NAMALWA (cell line): ENCODE measurements at places on chromosomes 3 and 15.

GRCh38 chr3:58084166-58084565, 75.9 kb downstream of the FLNB start:
- DNase-seq, result no peak

DNA sequence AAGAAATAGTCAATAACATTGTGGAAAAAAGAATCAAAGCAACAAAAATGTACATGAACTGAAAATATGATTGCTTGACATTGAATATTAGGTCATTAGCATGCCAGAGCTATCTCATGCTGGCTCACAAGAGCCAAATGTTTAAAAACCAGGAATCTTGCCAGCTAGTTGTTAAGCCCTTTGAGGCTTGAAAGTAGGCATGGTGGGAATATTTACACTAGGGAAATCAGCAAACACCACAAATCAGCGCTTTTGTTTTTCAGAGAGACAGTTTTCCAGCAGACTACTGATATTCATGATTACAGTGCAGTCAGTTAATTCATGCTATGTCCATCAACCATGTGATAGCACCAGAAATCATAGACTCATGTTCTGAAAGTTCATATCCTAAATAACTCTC, 144.8 kb downstream of the ARPP21 start:
- no peak for DNase-seq

- no peak for DNase-seq
These were observed 33.3 kb upstream of the SPESP1 start for GRCh38 chr15:68897016-68897415.

DNA sequence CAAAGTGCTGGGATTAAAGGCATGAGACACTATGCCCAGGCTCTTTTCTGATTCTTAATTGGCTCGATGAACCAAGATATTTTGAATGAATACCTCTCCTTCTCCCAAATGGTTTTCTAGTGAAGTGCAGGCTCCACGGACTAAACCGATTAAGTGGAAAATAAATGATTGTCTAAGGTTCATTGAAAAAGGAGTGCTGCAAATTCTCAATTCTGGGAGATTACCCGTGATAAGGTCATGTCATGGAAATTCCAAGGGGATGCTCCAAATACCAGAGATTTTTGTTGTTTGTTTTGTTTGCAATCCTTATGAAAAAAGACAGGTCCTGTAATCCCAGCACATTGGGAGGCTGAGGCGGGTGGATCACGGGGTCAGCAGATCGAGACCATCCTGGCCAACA, 406.9 kb upstream of the TBL1XR1 start:
- no peak for DNase-seq

- no peak for DNase-seq
These were observed 125.7 kb downstream of the STAG1 start for GRCh38 chr3:136626493-136626892.

- no peak for DNase-seq
These were observed 130.0 kb downstream of the PLCL2 start for GRCh38 chr3:17014709-17015108.

DNA sequence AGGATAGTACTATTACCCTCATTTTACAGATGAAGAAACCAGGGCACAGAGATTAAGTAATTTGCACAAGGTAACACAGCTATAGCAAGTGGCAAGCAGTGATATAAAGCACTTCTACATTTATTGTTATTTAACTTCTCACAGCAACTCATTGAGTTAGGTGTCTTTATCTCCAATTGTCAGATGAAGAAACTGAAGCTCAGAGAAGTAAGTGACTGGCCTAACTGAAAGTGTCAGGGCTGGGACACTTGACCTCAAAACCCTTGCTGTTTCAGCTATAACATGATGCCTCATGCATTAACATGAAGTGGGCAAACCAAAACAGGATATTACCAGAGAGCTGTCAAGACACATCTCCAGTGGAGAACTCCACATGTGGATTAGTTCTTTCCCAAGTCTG, 65.8 kb upstream of the LEKR1 start:
- DNase-seq, result no peak

GRCh38 chr3:47611576-47611975, 32.9 kb upstream of the CSPG5 start:
- no peak for DNase-seq

- DNase-seq, result no peak
These were observed 13.7 kb upstream of the ISLR start for GRCh38 chr15:74159773-74160172.

DNA sequence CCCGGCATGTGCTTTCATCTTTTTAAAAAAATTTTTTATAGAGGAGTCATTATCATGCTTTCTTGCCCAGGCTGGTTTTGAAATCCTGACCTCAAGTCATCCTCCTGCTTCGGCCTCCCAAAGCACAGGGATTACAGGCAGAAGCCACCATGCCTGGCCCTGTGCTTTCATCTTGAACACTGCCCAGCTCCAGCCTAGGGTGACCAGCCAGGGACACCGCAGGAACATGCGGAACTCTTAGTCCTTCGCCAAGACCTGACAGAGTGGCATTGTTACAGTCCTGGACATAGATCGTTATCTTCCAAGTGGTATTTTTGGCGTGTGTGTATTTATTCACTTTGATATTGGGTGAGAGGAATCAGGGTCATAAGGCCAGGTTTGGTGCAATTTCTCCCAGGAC, 7.9 kb upstream of the FURIN start:
- no peak for DNase-seq

DNA sequence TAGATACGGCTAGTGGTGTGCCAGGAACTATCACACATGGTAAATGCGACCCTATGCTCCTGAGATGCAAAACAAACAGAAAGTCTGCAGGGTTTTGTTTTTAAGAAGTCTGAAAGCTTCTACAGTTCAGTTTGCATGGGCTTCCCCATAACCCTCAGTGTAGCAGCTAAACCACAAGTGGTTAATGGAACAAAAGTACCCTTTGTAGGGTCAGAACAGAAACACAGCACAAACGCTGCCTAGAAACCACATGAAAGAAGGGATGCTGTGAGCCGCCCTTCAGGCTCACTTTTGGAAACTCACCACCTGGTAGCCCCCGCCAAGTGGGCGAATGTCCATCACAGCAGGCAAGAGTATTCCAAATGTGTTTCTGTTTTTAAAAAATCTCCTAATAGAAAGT, 46.2 kb downstream of the CTDSPL start:
- DNase-seq, result no peak

GRCh38 chr15:27623149-27623548, 476.0 kb downstream of the OCA2 start:
- DNase-seq, result no peak

DNA sequence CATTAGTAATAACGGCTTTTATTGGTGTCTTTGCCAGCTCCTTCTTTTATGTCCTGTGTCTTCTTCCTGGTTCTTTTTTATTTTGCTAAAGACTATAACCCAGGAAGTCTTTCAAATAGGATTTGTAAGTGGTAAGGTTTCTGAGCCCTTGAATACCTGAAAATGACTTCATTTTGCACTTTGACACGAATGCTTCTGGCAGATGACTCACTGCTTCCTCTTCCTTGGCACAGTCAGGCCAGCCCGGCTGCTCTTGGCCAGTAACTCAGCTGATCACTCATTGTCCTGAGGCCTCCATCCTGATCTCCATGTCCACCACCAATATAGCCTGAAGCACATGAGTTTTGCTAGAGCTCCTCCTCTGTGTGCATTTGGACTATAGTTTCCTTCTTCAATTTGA, 48.7 kb upstream of the NR2E3 start:
- DNase-seq, result no peak

DNA sequence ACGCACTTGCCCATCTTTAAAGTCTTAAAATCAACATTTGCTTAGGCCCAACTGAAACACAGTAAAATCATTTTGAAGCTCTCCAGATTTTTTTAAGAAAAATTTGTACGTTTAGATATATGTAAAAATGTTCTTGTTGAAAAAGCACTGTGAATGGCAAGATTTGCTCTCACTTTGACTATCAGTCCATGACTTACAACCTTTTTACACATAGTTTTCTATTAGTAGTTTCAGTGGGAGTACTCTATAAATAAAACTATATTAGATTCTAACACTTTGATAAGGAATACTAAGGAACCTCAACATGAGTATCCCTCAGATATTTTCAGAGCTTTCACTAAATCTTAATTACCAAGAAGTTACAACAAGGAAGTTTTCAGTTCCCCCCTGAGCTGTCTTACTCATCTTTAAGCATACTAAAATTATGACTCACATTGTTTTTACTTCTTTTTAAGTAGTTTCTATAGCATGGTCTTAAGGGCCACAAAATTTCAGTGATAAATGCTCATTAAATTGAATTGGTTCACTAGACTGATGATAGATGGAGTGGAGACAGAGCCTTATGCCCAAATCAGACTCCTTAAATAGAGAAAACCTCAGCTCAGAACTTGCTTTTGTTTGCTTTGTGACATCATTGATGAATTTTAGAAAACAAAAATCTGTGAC, 31.6 kb upstream of the RAP2B start:
- no peak for DNase-seq

DNA sequence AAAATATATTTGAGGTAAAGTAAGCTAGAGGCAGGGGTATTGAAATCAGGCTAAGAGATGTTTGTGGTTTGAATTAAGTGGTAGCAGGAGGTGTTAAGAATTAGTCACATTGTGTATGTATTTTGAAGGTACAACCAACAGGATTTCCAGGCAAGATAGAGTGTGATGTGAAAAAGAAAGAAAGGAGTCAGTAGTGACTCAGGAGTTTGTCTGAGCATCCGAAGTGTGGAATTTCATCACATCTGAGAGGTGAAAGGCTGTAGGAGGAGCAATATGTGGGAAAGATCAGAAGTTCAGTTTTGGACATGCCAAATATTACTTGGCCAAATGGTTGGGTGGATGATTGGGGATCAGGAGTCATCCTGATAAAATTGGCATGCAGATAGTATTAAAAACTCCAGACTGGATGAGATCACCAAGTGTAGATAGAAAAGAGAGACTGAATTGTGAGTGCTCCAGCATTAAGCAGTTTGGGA, 32.1 kb upstream of the EBLN2 start:
- no peak for DNase-seq

DNA sequence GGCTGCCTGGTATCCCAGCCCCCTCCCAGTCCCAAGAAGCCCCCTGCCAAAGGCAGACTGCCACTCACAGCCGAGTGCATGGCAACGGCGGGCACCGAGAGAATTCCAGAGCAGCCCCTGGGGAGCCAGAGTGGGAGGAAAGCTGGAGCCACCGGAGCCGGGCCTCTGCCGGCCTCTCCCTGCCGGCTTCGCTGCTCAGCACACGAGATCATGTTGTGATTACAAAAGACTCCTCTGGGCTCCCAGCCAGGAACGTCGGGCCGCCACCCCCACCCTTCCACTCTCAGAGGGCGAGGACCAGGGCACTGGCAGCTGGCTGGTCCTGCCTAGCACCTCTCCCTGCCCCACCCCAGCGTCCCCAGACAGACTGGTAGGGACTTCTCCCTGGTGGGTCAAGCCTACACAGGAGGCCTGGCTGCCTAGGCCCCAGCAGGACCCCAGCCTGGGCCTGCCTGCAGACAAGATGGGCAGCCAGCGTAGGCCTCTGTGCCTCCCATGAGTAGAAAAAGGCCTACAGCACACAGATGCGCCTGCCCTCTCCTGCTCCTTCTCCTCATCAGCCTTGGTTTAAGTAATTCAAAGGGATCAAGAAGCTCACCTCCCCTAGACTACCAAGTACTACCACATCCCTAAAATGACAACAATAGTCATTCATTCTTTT, at the start of gene CCDC9B:
TSS of gene CCDC9B (minus strand) at position 200 of the 661 bp plus-strand sequence. CDS start at position 80, 120 bp downstream.
- DNase-seq, result no peak

- DNase-seq, result no peak
These were observed 66.7 kb downstream of the TRAK1 start for GRCh38 chr3:42157540-42158538.

DNA sequence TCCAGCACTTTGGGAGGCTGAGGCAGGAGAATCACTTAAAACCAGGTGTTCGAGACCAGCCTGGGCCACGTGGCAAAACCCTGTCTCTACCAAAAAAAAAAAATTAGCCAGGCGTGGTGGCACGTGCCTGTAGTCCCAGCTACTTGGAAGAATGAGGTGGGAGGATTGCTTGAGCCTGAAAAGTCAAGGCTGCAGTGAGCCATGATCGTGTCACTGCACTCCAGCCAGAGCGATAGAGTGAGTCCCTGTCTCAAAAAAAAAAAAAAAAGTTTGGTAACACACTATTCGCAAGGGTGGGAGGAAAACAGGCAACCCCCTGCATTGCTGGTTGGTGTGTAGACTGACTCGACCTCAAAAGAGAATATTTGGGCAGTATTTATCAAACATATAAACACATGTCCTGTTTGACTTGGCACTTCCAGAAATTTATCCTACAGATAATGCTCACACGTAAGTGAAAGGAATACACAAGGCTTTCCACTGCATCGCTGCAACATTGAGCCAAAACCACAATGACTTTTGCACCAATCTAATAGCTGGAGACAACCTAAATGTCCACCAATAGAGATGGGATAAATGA, 3.1 kb upstream of the ANPEP start:
- DNase-seq, result no peak

DNA sequence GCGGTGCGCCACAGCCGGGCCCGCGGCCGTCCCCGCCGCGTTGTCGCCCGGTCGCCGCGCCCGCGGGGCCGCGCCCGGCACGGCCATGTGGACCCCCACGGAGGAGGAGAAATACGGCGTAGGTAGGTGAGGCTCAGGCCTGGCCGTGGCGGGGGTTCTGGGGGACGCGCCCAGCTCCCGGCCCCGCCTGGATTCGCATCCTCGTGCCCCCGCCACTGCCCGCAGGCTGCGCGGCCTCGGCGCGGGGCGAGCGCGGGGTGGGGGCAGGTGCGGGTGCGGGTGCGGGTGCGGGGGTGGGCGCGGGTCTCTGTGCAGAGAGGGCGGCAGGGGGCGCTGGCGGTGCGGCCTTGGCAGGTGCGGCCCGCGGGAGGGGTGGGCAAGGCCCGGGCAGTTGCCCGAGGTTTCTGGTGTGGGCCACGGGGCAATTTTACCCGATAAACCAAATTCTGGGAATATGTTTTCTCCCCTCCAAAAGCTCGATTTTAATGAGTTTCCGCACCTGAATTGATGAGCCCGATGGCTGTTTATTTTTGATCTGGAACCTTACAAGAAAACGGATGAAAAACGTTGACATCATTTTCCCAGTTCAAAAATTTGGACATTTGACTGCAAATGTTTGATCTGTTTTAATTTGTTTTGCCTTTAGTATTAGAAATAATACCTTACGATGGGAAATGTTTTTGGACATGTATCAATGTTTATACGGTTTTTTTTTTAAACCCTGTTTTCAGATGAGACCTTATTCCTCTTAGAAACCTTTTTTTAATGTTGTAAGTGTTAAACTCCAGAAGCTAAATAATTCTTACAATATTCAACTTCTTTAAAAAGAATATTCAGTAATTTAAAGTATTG, 678 bp downstream of the DOCK3 start:
- DNase-seq, result no peak

- DNase-seq, result no peak
These were observed 204.8 kb downstream of the RSRC1 start for GRCh38 chr3:158314426-158315357.

GRCh38 chr3:71784201-71784913, 591 bp downstream of the PROK2 start:
- no peak for DNase-seq

- DNase-seq, result no peak
These were observed 412.7 kb upstream of the ZNF717 start for GRCh38 chr3:76198086-76198485.

- DNase-seq, result no peak
These were observed 268.5 kb downstream of the LRTM1 start for GRCh38 chr3:54659347-54659746.
